RWPE2 (cell line): ENCODE measurements at places on chromosomes 3 and 15.

GRCh38 chr15:39359771-39360170 is 221.1 kb upstream of the THBS1 start:
- DNase-seq = no peak

DNA sequence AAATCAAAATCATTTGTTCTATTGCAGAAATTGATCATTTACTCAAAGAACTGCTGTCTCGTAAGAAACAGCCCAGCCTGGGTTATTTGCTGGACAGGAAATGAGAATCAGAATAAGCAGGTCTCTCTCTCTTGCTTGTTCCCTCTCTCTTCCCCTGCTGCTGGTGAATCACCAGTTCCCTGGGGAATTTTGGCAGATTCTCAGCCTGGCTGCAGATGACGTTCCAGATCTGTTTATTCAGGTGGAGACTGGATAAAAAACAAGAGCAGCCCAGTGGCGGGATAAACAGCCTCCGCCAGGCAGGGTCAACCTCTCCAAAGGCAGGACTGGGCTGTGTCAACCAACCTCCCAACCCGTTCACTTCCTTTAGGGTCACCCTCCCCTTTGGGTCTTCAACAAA is 72.1 kb downstream of the LRIG1 start:
- no peak for DNase-seq

- DNase-seq = no peak
These were observed 116.0 kb downstream of the GMNC start for GRCh38 chr3:190746531-190746930.

DNA sequence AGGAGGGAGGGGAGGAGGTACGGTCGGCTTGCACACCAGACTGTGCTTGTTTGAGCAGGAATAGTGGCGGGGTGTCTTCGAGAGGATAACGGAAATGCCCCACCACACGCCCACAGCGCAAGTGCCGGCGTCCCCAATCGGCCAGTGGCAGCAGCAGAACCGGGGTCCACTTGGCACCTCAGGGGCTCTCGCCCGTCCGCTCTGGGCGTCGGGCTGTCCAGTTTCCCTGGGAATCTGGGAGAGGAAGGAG is 53.7 kb downstream of the CCDC54 start:
- no peak for DNase-seq

DNA sequence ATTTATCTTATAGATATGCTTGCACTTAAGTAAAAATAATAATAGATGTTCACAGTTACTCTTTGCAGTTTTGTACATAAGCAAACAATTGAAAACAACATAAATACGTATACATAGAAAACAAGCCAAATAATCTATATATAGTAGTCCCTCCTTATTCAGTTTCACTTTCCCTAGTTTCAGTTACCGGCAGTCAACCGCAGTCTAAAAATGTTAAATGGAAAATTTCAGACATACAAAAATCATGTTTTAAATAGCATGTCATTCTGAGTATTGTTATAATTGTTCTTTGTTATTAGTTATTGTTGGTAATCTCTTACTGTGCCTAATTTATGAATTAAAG is 262.0 kb downstream of the CGGBP1 start:
- DNase-seq = no peak

- no peak for DNase-seq
These were observed 38.9 kb downstream of the ACAP2 start for GRCh38 chr3:195403841-195404408.

DNA sequence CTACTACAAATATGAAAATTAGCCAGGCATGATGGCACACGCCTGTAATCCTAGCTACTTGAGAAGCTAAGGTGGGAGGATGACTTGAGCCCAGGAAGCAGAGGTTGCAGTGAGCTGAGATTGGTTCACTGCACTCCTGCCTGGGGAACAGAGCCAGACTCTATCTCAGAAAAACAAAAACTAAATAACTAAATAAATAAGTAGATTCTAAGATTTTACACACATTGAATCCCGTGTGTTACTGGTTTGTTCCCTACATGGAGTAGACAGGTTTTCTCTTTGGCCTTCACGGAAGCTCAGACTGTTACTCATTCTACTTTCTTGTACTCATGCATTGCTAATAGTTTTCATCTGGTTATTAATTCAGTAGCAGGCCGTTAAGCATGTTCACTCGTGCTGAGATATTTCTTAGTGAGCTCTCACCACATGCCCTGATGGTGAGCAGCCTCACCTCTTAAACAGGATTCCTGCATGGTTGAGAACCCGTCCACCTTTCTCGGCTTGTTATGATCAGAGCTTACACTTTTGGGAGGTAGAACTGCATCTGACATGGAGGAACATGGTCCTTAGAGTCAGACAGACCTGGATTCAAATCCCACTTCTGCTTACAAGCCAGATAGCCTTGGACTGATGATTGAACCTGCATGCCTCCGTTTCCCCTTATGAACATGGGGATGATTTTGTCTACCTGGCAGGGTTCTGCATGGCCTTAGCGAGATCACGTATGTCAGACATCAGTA is 49.1 kb downstream of the CMTM7 start:
- no peak for DNase-seq

DNA sequence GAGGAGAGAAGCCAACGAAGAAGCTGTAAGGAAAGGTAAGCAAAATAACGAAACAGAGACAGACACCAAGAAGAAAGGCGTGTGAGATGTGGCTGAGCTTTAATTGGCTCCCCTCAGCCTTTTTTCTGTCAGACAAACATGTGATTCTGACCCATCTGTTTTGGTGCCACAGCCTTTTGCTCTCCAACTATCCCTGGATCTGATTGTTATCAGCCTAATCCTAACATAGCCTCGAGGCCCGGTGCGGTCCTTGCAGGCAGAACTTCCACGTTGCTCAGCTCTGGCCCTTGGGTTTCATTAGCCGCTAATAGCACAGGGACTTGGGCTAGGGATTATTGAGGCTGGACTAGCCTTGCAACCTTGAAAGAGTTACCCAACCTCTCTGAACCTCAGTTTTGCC is 57.9 kb upstream of the CACNA2D3 start:
- DNase-seq = no peak

GRCh38 chr15:45157974-45158373 is 28.2 kb downstream of the DUOX1 start:
- DNase-seq = peak; percentile 91

DNA sequence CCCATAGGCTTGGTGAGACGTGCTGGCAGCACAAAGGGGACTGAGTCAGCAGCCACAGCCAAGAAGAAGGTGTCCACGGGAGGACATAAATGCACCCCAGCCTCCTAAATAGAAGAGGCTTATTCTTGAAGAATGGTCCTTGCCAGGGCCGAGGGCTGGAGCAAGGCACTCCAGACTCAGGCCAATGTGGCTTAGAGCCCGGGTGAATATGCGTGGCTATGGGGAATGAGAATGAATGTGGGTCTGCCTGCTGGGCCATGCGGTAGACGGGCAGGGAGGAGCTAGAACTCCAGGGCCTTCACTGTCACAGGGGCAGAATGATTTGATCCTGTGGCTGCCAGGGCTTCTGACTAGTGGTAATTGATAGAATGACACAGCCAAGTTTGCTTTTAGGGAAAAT is 34.0 kb downstream of the DHX30 start:
- no peak for DNase-seq

DNA sequence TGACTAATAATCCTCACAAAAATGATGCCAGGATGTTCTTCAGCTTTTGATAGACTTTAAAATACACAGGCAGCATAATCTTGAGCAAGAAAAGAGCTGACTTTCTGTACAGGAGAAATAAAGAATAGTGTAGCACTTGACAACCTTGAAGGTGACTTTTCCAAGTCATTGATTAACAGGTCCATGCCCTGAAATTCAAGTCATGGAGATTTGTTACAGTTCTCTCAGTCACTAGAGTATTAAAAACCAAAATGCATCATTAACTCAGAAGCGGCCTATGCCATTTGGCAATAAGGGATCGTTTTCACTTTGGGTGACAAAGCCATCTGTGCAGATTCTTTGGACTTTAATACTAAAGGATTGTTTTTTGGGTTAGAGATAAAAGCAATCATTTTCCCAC is 692.7 kb upstream of the SGO1 start:
- DNase-seq = no peak

- no peak for DNase-seq
These were observed 722 bp downstream of the STRA6 start for GRCh38 chr15:74201710-74202420.

DNA sequence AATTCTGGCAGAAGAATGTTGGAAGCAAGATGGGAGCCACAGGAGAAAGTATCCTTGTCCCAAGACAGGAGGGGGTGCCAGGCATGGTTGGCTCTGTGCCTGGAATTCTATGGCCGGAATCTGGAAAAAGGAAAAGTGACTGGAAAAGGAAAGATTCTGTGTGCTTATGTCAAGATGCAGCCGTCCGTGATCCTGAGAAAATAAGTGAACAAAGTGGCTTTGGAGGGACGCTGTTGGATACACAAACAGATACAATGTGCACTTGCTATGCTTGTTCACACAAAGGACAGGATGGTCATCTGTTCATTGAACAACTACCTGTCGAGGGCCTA is 28.5 kb upstream of the MUC20 start:
- no peak for DNase-seq

DNA sequence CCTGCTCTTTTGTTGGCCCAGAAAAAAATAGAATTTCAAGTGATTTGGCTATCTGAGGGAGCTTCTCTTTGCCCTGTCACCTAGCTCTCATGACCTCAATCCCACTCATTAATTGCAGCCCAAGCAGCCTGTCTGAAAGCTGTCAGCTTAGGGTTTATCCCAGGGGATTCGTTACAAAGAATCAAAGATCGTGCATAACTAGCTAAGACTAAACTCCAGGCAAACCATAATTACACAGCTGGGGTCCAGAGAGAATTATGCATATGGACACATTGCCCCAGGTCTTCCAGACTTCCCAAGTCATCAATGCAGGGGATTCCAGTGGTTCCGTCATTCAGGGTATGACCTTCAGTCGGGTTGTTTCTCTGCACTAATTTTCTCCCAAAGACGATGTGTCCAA is 91.6 kb upstream of the CBLB start:
- no peak for DNase-seq

DNA sequence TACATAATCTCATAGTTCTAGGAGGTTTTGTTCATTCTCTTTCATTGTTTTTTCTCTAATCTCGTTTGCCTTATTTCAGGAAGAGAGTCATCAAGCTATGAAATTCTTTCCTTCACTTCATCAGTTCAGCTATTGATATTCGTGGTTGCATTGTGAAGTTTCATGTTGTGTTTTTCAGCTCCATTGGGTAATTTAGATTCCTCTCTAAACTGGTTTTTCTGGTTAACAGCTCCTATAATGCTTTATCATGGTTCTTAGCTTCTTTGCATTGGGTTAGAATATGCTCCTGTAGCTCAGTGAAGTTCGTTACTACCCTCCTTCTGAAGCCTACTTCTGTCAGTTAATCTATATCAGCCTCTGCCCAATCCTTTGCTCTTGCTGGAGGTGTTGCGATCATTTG is 69.4 kb upstream of the CD96 start:
- no peak for DNase-seq

GRCh38 chr15:23532024-23532423 is 33.5 kb upstream of the MKRN3 start:
- DNase-seq = no peak

- DNase-seq = peak; percentile 67
These were observed 11.6 kb downstream of the EPB42 start for GRCh38 chr15:43209059-43209824.

GRCh38 chr15:89104172-89104564 is 15.9 kb downstream of the ABHD2 start:
- DNase-seq = no peak

GRCh38 chr15:79091204-79091867 is 756 bp upstream of the RASGRF1 start:
- DNase-seq = peak; percentile 62

DNA sequence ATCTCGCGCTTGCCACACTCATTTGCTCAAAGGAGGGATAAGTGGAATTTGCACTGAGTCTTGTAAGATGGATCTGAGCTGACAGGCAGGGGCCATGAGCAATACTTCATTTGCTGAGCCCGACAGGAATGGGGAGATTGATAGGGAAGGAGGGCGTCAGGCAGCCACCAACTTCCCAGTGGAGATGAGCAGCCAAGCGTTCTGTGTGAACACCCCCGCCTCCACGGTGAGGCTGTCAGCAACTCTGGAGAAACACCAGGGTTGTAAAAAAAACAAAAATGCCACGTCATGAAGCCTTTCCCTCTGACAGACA is 36.8 kb downstream of the TLE3 start:
- DNase-seq = no peak

GRCh38 chr3:124094496-124094895 is 102.6 kb upstream of the ROPN1 start:
- no peak for DNase-seq

DNA sequence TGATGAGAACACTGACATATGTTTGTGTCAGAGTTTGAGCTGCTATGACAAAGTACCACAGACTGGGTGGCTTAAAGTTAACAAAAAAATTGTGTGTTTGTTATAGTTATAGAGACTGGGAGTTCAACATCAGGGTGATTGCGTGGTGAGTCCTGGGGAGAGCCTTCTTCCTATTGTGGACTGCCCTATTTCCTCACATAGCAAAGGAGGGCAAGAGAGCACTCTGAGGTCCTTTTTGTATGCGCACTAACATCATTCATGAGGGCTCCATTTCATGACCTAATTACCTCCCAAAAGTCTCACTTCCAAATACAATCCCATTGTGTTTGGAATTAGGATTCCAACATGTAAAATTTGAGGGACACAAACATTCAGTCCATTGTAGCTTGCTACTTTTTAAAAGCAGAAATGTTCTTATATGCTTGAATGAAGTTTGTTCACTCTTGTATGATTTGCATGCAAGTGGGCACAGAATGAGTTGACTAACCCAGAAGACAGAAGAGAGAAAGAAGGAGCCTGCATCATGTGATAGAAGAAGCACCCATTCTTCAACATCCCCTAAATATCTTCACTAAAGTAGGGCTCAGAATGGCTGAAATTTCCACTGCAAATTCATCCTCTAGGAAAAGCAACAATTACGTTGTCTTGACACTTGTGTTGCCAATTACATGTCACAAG is 18.9 kb upstream of the ALCAM start:
- no peak for DNase-seq

GRCh38 chr15:39918688-39919385 is 1.2 kb downstream of the GPR176 start:
- no peak for DNase-seq

- DNase-seq = no peak
These were observed 22.0 kb upstream of the PLA2G4E start for GRCh38 chr15:42042602-42043400.

GRCh38 chr3:152071924-152072323 is 196.8 kb upstream of the MBNL1 start:
- DNase-seq = no peak

GRCh38 chr3:71035314-71035713 is 548.2 kb downstream of the FOXP1 start:
- DNase-seq = no peak

GRCh38 chr3:101248736-101249135 is 71.6 kb downstream of the IMPG2 start:
- no peak for DNase-seq

GRCh38 chr3:55000546-55000945 is 72.7 kb upstream of the LRTM1 start:
- DNase-seq = no peak

- no peak for DNase-seq
These were observed 1.7 kb upstream of the TGM5 start for GRCh38 chr15:43268111-43269105.
